ENCODE measurements at places on chromosomes 13 and 19.

- no peak for DNase-seq
Observed at GRCh38 chr13:110500341-110500740, 61.2 kb downstream of the RAB20 start.

DNA sequence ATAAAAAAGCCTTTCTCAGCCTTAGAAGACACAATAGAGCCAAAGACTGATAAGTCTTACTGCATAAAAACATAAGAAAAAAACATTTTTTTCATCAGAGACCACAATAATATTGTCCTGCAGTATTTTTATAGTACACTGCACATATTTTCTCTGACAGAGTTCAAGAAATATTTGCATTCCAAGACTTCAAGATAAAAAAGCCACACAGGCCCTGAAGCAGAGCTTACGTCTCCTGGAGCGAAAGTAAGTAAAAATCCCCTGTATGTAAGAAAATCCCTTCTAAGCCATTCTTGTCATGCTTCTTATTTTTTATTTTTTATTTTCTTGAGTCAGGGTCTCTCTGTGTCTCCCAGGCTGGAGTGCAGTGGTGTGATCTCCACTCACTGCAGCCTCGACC is 755.9 kb downstream of the LIG4 start:
- no peak for DNase-seq

DNA sequence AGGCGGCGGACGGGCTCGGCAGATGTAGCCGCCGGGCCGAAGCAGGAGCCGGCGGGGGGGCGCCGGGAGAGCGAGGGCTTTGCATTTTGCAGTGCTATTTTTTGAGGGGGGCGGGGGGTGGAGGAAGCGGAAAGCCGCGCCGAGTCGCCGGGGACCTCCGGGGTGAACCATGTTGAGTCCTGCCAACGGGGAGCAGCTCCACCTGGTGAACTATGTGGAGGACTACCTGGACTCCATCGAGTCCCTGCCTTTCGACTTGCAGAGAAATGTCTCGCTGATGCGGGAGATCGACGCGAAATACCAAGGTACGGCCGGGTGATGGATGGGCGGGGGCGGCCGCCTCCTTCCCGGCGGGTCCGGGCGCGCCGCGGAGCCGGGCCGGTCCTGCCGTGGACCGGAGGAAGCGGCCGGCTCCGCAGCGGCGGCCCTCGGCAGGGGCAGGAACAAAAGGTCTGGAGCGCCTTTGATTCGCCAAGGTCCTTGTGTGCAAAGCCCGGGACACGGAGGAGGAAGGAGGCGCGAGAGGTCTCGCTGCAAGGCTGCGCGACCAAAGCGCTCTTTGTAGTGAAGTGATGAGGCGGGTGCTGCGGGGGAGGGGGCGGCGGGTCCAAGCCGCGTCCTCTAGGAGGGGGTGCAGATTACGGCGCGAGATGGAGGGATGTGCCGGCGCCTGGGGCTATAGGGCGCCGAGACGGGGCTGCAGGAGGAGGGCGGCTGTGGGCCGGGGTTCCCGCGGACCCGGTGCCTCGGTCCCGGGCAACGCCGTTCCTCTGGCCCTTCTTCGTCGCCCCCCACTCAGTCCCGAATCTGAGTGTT is 689 bp downstream of the ING1 start:
- peak; percentile 51 for DNase-seq

- DNase-seq = no peak
Observed at GRCh38 chr13:25887962-25888655, 163.7 kb downstream of the SHISA2 start.

- no peak for DNase-seq
Observed at GRCh38 chr13:94312511-94313216, 166.8 kb downstream of the DCT start.

DNA sequence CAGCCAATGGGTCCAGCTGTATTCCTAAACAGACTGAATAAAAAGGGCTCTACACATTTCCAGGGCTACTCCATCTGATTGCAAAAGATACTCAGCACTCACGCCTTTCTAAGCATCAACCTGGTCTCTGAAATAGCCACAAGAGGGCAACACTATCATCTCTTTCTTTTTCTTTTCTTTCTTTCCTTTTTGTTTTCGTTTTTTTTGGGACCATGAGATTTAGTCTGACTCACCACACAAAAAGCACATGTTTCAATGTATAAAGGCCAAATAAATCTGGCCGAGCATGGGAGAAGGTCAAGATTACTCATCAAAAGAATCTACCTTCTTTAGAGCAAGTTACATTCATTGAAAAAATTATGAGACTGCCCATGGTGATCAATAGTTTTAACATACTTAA is 805.6 kb upstream of the ARGLU1 start:
- DNase-seq = no peak

DNA sequence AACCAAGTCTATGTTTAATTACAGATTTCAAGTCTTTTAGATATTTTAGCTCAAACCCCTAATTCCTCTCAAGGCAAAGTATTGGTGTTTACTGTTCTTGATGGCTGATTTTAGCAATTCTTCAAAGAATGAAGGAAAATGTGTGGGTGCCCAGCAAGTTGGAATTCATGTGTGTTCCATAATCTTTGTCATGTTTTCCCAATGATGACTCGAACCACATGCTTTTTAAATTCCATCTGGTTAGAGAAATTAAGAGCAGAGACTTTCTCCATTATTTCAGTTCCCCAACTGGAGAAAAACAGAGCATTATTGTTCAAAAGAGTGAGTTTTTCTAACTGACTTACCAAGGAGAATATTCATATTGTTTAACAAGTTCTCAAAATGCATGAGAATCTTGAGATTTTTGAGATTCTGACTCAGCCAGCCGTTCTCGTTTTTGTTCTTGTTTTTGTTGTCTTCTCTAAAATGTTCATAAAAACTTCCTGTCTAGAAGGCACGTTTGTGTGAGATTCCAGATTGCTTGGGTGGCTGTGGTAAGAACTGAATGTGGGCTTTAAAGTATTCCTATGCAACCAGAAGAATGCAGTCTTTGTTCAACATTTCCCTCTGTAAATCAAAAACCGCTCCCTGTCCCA is 404.7 kb downstream of the IRS2 start:
- no peak for DNase-seq

DNA sequence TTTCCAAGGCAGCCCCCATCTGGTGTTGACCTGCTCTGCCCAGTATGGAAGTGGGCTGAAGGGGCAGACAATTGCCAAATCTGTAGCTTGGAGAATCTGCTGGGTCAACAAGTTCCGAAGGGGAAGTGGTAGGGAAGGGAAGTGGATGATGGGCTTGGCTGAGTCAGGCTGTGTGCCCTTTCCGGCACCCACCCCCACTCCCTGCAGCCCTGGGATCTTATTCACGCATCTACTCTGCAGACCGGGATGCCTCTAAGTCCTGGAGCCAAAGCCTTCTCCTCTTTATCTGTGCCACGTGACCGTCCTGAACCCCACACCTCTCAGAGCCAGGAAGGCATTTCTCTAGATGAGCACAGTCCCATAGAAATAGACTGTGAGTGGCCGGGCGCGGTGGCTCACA is 7.5 kb upstream of the C5AR2 start:
- DNase-seq = no peak

DNA sequence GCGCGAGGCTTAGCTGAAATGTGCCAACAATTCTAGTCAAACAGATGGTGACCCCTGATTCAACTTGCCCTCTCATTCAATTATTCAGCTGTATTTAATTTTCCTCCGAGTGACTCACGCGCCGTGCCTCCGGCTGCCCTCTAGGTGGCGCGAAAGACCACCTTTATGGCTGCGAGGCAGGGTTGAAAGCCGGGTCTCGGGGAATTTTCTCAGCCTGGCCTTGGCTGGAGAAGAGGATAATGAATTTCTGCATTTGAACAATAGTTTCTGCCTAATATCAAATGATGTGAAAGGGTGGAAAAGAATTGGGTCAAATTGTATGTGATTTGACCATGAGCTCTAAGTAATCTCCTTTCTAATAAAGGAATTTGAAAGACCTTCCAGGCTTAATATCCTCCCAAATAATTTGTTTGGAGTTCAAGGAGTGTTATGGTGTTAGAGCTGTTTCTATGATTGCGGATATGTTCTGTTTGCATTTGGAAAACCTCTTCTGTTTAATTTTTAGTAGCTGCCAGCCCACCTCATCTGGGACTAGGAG is 310.9 kb downstream of the ZNF536 start:
- DNase-seq = peak; percentile 10

DNA sequence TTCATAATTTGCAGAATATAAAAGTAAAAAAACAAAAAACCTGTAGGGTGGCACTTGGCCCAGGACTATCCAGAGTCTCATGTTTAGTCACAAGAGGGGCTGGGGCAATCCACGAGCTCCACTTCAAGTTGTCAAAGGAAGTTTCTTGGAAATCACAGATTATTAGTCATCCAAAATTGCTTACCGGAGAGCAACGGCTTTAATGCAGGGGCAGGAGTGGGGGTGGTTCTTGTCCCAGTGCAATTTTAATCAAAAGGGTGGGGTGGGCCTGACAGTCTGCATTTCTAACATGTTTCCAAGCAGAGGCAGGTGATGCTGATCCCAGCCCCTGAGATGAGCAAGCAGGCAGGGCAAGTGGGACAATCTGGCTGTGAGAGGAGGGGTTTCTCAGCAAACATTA is 233.9 kb downstream of the ABCC4 start:
- no peak for DNase-seq

DNA sequence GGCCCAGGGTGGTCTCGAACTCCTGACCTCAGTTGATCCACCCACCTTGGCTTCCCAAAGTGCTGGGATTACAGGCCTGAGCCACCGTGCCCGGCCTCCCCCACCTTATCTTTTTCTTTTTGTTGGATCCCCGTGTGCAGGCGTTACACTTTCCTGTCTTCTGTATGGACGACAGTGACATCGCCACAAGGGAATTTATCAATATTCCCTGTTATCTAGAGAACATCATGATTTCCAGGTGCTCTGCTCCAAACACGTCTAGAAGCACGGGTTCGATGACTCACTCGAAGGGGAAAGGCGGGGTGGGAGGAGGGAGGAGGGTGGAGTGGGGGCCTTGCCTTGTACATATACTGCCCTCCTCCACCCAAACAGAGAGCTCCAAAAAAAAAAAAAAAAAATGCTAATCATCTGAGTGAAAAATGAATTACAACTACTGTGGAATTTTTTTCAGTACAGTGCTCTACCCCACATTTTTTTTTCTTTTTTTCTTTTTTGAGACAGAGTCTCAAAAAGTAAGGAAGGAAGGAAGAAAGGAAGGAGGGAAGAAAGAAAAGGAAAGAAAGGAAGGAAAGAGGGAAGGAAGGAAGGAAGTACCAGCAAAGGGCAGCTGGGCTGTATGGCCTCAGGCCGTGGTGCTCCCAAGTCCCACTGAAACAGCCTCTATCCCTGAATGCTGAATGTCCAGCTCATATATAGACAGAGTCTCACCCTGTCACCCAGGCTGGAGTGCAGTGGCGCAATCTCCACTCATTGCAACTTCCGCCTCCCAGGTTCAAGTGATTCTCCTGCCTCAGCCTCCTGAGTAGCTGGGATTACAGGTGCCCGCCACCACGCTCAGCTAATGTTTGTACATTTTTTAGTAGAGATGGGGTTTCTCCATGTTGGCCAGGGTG is 36.8 kb downstream of the INSR start:
- no peak for DNase-seq

GRCh38 chr13:107482688-107483087 is 732.6 kb downstream of the LIG4 start:
- no peak for DNase-seq

GRCh38 chr19:40512473-40513344 is 45.9 kb downstream of the SPTBN4 start:
- DNase-seq = no peak

- DNase-seq = no peak
Observed at GRCh38 chr13:43484432-43485225, 302.1 kb downstream of the ENOX1 start.

GRCh38 chr19:41565379-41565720 is 10.6 kb upstream of the CEACAM21 start:
- DNase-seq = no peak

DNA sequence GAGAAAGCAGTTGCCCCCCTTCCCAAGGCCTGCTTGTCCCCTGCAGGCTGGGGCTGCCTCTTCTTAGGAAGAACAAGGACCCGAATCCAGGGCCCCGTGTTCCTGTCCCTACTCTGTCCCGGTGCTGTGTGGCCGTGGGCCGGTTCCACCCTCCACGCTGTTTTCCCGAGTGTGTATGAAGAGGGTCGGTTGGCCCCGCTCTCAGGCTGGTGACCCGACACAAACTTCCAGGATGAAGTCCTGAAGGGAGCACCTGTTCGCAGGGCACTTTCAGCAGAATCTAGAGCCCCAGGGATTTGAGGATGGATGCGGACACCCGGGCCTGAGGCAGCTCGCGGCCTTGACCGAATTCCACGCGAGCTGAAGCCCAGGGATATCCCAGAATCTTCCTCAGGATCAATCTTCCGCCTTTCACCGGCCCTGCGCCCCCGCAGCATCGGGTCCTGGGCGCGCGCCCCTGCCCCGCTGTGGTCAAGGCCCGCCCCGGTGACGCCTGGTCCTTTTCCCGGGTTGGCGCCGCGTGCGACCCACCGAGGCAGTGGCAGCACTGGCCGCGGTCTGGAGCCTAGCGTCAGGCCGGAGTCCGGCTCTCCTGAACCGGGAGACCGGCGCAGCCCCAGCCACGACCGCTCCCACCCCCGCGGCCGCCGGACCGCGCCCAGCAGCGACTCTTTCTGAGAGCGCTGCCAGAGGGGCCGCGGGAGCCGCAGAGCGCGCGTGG is 528 bp upstream of the CHST8 start:
- DNase-seq = no peak

GRCh38 chr13:41065078-41065477 is 3.8 kb downstream of the WBP4 start:
- DNase-seq = no peak

GRCh38 chr19:41597600-41598041 is 21.7 kb downstream of the CEACAM21 start:
- DNase-seq = peak; percentile 38

All from activated T-helper 1 cell treated with anti-CD3 and anti-CD28 coated beads, Interleukin-2, amount 50 U/mL, for 16 hours (primary cell).